ENCODE measurements at places on chromosomes 11 and 22. TPM values are rescaled to one million over a fixed set of nuclear protein-coding genes. Genes with fewer than 3 reads are reported as not detected.

Gene VPS51
- 95.0 TPM for polyA plus RNA-seq

Gene INPPL1
- polyA plus RNA-seq = 145 TPM

Gene NXPE1
- not detected for polyA plus RNA-seq

Gene CD6
- polyA plus RNA-seq = 0.34 TPM

Gene NRGN
- polyA plus RNA-seq = 14.5 TPM

All from muscle of arm (tissue), 14 donors.